Suprapubic skin (tissue), 4 donors: ENCODE measurements at places on chromosomes 1 and 21.

DNA sequence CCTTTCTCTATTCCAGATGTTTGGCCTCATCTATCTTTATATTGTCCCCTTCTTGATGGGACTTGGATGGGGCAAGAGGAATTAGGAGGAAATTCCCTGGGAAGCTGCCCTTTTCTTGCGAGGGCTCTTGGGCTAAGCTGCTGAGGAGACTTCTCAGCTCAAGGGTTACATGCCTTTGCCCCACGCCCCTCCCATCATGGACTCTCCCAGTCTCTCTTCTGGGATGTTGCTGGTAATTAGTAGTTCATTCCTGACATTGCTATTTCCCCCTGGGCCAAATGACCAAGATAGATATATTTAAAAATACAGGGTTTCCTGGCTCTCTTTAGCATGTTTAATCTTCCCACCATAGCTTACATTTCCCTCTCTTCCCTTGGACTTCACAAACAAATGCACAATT lies 90.6 kb upstream of the RALGPS2 start:
- no peak overlapping the region for H3K27ac ChIP-seq
- no peaks in the 10 kb centered on the region for H3K36me3 ChIP-seq
- H3K27me3 ChIP-seq, result no peaks in the 10 kb centered on the region

- H3K4me3 ChIP-seq, result no peak overlapping the region
- no peaks in the 10 kb centered on the region for H3K4me1 ChIP-seq
- H3K36me3 ChIP-seq, result no peaks in the 10 kb centered on the region
Measured at GRCh38 chr1:101175466-101175865, 61.4 kb upstream of the S1PR1 start.

DNA sequence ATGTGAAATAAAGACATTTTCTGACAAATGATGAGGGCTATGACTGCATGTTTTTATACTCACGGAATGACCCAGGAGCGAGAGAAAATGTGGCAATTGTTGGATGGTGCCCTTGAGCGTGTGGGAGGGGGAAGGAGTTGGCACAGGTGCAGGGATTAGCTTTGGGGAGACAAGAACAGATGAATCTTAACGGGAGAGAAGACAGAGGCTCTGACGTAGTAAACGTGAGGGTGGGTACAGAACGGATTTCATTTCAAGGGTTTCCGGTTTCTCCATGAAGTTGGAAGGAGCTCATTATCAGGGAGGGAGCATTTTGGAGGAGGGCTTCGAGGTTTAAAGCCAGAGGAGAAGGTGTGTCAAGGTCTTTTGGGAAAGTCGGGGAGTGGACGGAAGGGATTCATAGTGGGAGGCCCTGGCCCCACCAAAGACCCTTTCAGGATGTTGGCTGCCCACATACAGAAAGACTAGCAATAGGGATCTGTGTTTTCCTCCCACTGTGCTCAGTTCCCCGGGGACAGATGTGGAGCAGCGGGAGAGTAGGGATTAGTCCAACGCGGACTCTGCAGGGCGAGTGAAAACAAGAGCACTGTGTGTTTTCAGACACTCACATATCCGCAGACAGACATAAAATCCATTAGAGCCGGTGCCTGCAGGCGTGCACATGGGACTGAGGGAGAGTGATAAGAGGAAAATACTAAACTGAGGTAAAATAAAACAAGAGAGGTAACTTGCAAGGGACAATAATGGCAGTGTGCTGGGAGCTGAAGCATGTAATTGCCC lies 584.1 kb downstream of the AJAP1 start:
- DNase-seq, result no peak
- H3K27me3 ChIP-seq, result peaks cover 16% of the 10 kb centered on the region
- no peak overlapping the region for H3K4me3 ChIP-seq
- no peak overlapping the region for H3K27ac ChIP-seq
- H3K4me1 ChIP-seq, result no peaks in the 10 kb centered on the region

GRCh38 chr1:56397409-56397808 lies 182.0 kb downstream of the PLPP3 start:
- no peaks in the 10 kb centered on the region for H3K27me3 ChIP-seq
- no peaks in the 10 kb centered on the region for H3K4me1 ChIP-seq
- DNase-seq, result no peak
- no peak overlapping the region for H3K27ac ChIP-seq
- no peaks in the 10 kb centered on the region for H3K36me3 ChIP-seq

DNA sequence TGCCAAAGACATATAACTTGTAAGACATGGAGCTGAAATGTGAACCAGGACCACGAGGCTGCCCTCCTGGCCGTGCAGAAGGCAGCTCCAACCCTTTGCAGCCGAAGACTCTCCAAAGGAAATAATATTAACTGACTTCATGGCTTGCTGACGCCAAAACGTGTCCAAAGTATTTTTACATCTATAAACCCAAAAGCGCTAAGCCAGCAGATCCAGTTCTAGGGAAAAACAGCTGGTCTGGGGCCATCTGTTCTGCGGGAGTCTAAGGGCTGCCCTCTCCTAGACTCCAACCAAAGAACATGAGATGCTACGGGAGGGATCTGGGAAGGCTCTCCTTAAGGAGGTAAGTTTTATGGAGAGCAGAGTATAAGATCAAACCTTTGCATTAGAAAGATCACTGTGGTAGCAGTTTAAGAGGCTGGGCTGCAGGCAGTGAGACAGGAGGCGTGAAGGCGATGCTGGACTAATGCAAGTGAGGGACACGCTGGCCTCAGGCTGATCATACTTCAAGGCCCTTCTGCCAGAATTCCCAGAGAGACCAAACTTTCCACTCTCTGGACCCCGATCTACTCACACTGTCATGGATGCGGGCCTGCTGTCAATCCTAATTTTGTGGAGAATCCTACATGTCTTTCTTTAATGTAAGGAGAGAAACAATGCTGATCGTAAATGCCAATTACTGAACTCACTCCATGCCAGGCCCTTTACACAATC lies 1.2 kb downstream of the TMEM53 start:
- DNase-seq, result no peak
- H3K27me3 ChIP-seq, result no peaks in the 10 kb centered on the region
- H3K36me3 ChIP-seq, result no peaks in the 10 kb centered on the region
- H3K4me3 ChIP-seq, result peak overlapping the region; percentile 72
- peak overlapping the region; percentile 97 for H3K27ac ChIP-seq

DNA sequence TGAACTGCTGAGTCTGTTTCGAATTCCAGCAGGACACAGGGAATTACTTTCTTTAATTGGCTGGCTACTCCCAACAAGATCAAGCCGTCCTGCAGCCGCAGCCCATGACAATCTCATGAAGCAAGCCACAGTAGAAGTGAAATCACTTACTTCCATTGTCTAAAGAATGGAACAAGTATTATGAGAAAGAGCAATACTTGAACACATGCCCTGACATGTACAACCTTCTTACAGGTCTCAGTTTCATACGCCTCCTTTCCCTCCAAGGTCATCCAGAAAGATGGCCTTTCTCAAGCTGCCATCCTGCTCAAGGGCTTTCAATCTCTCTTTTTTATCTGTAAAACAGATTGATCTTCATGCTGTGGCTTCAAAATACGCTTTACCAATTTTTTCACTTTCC lies 85.1 kb downstream of the PCSK9 start:
- no peak for DNase-seq
- H3K36me3 ChIP-seq, result peaks cover 93% of the 10 kb centered on the region
- H3K4me3 ChIP-seq, result no peak overlapping the region
- no peaks in the 10 kb centered on the region for H3K4me1 ChIP-seq
- no peaks in the 10 kb centered on the region for H3K27me3 ChIP-seq
- H3K27ac ChIP-seq, result no peak overlapping the region

DNA sequence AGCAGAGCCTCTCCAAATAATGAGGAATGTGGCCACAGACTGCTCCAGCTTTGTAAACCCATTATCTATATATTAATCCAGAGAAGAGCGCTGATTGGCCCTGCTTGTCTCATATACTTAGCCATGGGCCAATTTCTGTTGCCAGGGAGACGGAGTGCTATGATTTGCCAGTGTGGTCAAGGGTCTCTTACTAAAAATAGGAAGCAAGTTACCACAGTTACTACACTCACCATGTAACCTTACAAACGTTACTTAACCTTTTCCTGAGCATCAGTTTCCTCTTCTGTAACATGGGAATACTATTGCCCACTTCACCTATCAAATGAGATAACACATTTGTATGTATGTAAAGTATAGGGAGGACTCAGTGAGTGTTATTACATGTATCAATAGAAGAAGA lies 7.7 kb upstream of the S100A2 start:
- H3K4me3 ChIP-seq, result no peak overlapping the region
- H3K27me3 ChIP-seq, result no peaks in the 10 kb centered on the region
- H3K27ac ChIP-seq, result peak overlapping the region; percentile 64
- no peaks in the 10 kb centered on the region for H3K36me3 ChIP-seq

- no peak for DNase-seq
- H3K27me3 ChIP-seq, result no peaks in the 10 kb centered on the region
- no peak overlapping the region for H3K27ac ChIP-seq
- H3K36me3 ChIP-seq, result no peaks in the 10 kb centered on the region
Measured at GRCh38 chr1:67919274-67920072, 86.2 kb upstream of the GNG12 start.

GRCh38 chr1:105138458-105138893 lies 1388.8 kb downstream of the AMY1C start:
- no peak for DNase-seq
- no peaks in the 10 kb centered on the region for H3K36me3 ChIP-seq
- no peak overlapping the region for H3K4me3 ChIP-seq
- no peak overlapping the region for H3K27ac ChIP-seq
- no peaks in the 10 kb centered on the region for H3K4me1 ChIP-seq

GRCh38 chr1:93179886-93180722 lies at the start of gene TMED5:
TMED5 (minus strand) TSS chr1:93180413; CDS start chr1:93180242, 171 bp downstream.
- peak; percentile 99 for DNase-seq
- peak within 1 kb of the TSS; percentile 65 for H3K4me3 ChIP-seq
- H3K27me3 ChIP-seq, result no peaks in the 10 kb centered on the region
- H3K27ac ChIP-seq, result peak within 1 kb of the TSS; percentile 96

- no peaks in the 10 kb centered on the region for H3K27me3 ChIP-seq
- no peak overlapping the region for H3K4me3 ChIP-seq
- DNase-seq, result no peak
Measured at GRCh38 chr1:227489572-227489971, 73.8 kb upstream of the ZNF678 start.

DNA sequence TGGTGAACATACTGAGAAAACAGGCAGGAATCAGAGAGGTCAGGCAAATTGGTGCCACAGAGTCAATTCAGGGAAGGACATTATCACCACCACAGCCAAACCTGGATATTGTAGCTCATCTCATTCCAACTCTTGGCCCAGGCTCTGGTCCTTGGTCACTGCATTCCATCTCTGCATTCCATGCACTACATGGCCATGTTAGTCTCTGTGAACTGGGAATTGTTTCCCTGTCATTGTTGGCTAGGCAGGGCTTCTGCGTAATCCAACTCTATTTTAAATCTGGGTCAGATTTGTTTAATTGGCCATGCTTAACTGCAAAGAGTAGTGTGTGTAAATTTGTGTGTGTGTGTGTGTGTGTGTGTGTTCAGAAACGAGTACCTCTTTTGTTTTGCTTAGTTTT lies 837.6 kb upstream of the ADAMTS5 start:
- no peaks in the 10 kb centered on the region for H3K36me3 ChIP-seq
- no peak overlapping the region for H3K4me3 ChIP-seq
- DNase-seq, result no peak
- H3K4me1 ChIP-seq, result no peaks in the 10 kb centered on the region

DNA sequence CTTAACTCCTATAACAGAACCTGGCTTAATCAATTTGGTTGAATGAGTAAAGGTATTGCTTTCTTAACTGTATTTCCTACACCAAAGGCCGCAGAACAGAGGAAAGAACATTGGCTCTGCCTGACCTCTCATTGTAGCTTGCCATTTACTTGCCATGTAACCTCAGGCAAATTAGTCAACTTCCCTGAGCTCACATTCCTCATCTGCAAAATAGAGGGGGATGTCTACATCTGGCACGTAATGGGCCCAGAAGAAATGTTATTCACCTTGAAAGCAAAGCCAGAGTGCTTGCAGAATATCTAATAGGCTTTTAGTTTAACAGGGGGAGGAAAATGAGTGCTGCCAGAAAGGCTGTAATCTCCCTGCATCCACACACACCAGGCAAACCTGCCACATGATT lies 44.3 kb downstream of the LAMC2 start:
- no peak overlapping the region for H3K4me3 ChIP-seq
- H3K27ac ChIP-seq, result no peak overlapping the region
- H3K27me3 ChIP-seq, result no peaks in the 10 kb centered on the region
- H3K36me3 ChIP-seq, result no peaks in the 10 kb centered on the region

DNA sequence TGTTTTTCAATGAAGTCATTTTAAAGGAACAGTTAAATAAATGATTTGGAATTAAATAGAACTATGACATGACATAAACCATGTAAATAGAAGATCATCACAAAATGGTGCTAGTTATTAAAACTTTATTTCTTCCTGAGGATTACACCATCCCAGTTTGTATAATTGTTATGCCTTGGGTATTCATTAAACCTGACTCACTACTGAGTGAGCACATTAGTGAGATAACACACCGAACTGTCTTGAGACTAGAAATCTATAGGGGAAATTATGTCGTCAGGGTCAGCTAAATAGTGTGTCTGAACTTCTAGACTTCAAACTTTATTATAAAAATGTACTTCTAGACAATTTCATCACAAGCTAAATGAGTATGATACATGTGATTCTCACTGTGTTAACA lies 189.4 kb downstream of the NCAM2 start:
- H3K4me3 ChIP-seq, result no peak overlapping the region
- no peaks in the 10 kb centered on the region for H3K27me3 ChIP-seq
- H3K27ac ChIP-seq, result no peak overlapping the region
- H3K36me3 ChIP-seq, result no peaks in the 10 kb centered on the region
- DNase-seq, result no peak

GRCh38 chr1:29638281-29638680 lies 402.0 kb downstream of the PTPRU start:
- H3K4me3 ChIP-seq, result no peak overlapping the region
- no peak for DNase-seq
- H3K36me3 ChIP-seq, result no peaks in the 10 kb centered on the region

DNA sequence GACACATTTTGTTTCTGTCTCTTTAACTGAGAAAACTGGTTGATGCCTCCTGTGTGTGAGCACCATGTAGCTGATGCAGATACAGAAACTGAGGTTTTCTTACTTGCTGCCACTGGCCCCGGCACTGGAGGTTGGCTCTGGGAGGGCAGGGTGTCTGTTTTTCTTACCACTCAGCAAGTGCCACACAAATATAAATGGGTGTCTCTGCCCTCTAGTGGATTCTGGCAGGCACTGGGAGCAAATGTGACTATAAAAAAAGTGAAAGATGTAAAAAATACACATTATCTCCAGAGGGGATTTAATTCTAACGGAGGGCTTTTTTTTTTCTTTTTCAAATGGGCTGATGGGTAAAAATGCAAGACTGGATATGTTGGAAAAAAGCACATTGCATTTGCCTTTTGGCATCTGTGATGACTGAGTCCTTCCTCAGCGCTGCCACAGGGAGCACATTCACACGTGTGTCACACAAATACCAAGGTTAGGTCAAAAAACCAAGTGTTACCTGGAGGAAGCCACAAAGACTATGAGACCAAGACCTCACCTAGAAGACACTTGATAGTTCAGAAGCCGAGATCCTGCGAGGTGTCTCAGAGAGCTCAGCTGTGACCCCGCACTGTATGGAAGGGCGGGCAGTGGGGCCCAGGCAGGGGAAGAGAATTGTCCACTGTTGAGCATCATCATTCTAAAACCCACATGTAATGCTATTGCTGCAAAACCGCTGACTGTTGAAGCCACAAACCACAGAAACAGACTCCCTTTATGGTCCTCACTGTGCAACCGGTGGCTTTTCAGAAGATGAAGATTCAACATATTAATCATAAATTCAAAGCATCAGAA lies 18.9 kb downstream of the PGBD2 start:
- no peak overlapping the region for H3K27ac ChIP-seq
- no peaks in the 10 kb centered on the region for H3K4me1 ChIP-seq
- no peak overlapping the region for H3K4me3 ChIP-seq
- no peaks in the 10 kb centered on the region for H3K36me3 ChIP-seq

- no peaks in the 10 kb centered on the region for H3K27me3 ChIP-seq
- no peak overlapping the region for H3K4me3 ChIP-seq
- H3K27ac ChIP-seq, result no peak overlapping the region
- H3K4me1 ChIP-seq, result no peaks in the 10 kb centered on the region
- no peak for DNase-seq
Measured at GRCh38 chr1:88239205-88239604, 444.9 kb upstream of the PKN2 start.
